ENCODE measurements at places on chromosomes 7 and 10. TPM values are rescaled to one million over a fixed set of nuclear protein-coding genes. Genes with fewer than 3 reads are reported as not detected.

GRCh38 chr7:2017481-2017891, 215.3 kb downstream of the MAD1L1 start:
- no peak for DNase-seq

DNA sequence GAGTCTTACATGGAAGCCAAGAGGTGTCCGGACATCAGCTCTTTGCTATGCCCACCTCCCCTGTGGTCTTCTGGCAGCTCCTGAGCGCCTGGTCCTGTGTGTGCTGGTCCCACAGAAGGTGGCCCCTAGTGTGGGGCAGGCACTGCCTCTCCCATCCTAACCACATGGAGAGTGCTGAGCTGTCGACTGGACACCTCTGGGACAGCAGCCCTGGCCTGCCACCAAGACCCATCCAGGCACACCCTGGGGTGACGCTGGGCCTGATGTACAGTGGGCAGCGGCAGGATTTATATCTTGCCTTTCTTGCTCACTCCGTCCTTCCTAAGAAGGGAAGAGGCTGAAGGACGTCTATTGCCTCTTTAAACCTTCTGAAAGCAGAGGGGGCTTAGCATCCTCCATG, 98.7 kb downstream of the EBF3 start:
- DNase-seq, result no peak

DNA sequence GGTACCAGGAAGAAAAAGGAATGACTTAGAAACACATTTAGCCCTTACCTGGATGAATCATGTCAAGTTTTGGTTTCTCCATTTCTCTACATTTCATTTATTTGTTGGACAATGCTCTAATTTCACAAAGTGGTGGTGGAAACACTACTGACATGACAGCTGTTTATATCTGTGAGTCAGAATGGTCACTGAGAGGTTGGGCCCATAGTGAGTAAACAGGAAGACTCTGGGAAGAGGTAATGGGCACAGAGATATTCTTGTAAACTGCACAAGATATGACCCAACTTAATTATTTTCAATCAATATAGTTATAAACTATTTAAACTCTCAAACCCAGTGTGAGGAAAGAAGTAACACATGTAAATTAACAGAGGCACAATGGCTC, 176.3 kb upstream of the MEOX2 start:
- no peak for DNase-seq

Gene ZNF488
- total RNA-seq, result not detected

- DNase-seq, result no peak
Observed at GRCh38 chr7:157358753-157359096, 21.9 kb downstream of the DNAJB6 start.

DNA sequence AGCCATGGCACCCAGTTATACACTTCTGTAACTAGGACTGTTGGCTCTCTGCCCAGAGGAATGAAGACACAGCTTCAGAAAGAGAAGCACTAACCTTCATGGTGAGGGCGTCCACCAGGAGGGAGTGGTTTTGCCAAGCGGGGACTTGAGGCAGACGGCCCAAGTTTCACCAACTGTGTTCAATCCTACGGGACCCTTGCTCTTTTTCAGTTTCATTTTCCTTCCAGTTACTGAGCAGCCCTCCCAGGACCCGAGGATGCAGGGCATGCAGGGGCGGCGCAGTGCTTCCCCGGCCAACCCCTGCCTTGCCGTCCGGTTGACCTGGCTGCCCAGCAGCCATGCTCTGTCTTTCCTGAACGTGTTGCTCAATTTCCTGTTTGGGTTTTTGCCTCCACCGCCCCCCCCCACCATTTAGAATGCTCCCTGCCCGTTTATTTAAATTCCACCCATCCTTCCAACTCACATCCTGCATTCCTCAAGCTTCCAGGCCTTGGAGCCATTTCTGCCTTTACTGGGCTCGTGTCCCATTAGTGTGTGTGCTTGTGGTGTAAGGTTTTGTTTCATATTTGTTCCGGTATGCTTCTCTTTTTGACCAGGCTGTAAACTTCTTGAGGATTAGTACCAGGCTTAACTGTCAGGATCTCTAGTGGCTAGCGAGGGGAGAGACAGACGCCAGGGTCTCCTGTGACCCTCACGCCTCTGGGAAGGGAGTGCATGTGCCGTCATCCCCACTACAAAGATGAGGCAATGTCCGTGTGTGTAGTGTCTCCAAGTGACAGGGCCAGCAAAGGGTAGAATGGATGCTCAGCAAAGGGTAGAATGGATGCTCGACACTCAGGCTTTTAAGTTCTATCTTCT, 31.6 kb downstream of the IL15RA start:
- no peak for DNase-seq

- no peak for DNase-seq
Observed at GRCh38 chr10:61961278-61961677, 59.8 kb downstream of the ARID5B start.

Data from activated T-cell treated with anti-CD3 and anti-CD28 coated beads, Interleukin-2, amount 50 U/mL, for 4 hours (primary cell).